ENCODE measurements at places on chromosomes 4 and X.
A peak's percentile ranks its signal among the peaks of the same experiment; 100 is the strongest.

DNA sequence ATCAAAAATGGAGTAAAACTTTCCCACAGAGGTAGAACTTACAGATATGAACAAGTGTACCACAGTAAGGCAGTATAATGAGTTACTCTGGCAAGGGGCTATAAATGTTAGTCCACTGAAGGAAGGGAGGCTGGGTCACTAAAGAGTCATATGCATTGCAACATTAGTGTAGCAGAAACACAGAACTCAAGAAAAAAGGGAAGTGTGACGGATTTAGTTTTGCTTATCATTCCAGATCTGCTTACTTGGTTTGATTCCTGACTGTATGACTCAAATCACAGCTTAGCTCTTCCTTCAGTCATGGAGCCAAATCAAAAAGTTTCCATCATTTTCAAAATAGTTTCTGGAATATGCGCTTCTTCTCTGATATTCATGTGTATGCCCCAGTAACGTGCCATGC, 148.7 kb downstream of the FSTL5 start:
- no peak for DNase-seq

GRCh38 chr4:84336964-84337705, 162.0 kb downstream of the NKX6-1 start:
- DNase-seq: no peak

- no peak for DNase-seq
These were observed 36.9 kb downstream of the GABRA4 start for GRCh38 chr4:46956451-46956850.

- DNase-seq: no peak
These were observed 14.5 kb downstream of the DOCK11 start for GRCh38 chrX:118510111-118510510.

- no peak for DNase-seq
These were observed 64.1 kb downstream of the NEUROG2 start for GRCh38 chr4:112451831-112452230.

DNA sequence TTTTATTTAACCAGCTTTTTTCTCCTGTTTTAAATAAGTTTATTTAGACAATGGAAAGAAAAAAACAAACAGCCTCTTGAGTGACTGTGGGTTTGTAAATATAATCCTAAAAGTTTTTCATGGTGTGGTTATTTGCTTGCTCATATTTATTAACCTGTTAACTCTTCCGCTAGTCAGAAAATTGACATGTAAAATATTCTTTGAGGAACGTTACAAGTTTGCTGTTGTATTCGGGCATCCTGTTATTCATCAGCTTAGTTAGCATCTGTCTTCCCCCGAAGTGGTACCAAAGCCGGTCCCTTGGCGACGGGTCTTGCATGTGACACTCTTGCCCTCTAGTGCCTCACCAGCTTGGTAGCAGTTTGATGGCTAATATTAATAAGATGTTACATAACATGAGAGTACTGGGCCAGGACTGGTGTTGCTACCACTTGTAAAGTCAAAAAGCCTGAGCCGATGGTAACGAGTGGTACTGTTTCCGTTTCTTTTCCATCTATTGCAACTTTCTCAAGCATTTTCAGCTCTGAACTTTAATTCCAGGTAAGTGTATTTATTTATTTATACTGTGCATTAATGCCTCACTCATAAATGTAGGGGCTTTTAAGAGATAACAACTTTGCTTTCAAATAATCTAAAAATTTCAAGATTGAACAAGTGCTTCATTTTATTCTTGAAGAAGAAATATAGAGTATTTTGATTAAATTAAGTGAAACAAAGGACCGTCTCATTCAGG, at the start of gene NDST3:
TSS of gene NDST3 (plus strand) at position 434 of the 733 bp plus-strand sequence. CDS start 19,425 bp downstream, outside the sequence.
- peak; percentile 68 for DNase-seq

- DNase-seq: no peak
These were observed 138.9 kb upstream of the ITM2A start for GRCh38 chrX:79506001-79506400.

GRCh38 chrX:43718081-43718480, 62.0 kb downstream of the MAOA start:
- no peak for DNase-seq

DNA sequence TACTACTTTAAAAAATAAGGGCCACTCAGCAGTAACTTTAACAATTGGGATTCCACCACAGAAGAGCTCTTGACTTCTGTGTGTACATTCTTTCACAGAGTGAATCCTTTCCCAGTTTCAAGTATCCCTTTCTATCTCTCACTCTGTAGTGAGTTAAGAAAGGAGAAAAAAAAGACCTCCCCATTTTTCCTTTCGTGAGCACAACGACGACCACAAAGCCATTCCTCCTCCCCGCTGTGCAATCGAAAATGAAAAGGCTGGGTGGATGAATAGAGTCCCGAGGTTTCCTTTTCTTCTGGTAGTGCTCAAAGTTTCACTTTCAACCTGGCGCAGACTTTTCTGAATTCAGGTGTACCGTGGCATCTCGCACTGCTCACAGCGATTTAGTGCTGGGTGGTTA, 58.0 kb downstream of the TAB3 start:
- no peak for DNase-seq

GRCh38 chrX:96763608-96764007, 79.0 kb downstream of the DIAPH2 start:
- no peak for DNase-seq

GRCh38 chr4:11149612-11150259, 279.0 kb downstream of the HS3ST1 start:
- no peak for DNase-seq

DNA sequence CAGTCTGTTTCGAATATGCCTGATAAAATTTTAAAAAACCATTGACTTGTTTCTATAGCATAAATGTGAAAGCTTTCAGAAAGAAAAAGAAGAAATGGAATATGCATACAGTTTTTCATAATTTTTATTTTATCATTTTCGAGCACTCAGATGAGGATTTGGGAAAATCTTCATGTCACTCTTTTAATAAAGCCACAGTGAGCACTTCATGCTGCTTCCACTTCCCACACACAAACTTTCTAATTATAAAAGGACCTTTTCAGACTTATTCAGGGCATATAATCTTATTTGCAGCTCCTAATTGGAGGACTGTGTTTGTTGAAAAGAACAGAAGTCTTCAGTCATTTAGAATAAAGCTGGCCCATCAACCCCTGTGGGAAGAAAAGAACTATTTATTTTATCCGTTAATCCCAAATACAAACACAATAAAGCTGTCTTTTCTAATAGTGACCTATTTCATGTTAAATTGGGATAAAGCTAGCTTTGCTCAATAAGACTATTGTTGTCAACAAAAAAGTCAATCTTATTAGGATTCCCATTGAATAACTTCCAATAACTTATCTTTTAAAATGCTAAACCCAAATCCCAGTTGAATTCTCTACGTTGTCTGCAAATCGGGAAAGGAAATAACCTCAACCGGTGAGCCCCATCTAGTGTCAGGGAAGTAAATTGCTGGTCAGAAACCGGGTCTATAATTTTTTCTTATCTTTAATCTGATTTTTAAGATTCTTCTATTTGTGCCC, 211.5 kb downstream of the PDGFRA start:
- no peak for DNase-seq

GRCh38 chrX:10108288-10108687, 48.5 kb upstream of the CLCN4 start:
- no peak for DNase-seq

GRCh38 chr4:39834269-39834668, 136.3 kb downstream of the UBE2K start:
- no peak for DNase-seq

GRCh38 chr4:95362906-95363558, 185.7 kb downstream of the UNC5C start:
- DNase-seq: no peak

DNA sequence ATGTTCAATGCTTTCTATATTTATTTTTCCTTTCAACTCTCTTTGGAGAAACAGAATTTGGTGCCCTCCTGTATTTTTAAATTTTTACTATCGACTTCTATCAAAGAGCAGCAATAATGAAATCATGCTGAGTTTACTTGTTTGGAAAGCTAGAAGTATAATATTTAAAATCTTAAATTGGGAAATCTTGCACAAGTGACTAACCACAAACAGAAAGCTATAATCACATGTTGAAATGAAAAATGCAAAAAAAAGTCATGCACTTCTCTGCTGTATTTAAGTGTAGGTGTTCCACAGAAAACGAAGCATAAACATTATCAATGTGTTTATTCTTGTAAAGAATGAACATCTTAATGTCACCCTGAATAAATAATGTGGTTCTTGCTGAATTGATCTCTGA, 306.1 kb downstream of the PCDH18 start:
- DNase-seq: no peak

DNA sequence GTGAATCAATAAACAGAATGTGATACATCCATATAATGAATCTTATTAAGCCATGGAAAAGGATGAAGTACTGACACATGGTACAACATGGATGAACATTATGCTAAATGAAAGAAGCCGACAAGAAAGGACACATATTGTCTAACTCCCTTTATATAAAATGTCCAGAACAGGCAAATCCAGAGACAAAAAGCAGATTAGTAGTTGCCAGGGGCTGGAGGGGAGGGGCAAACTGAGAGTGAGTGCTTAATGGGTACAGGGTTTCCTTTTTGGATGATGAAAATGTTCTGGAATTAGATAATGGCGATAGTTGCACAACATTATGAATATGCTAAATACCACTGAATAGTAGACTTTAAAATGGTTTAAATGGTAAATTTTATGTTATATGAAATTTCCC, 17.4 kb downstream of the ADGRG4 start:
- DNase-seq: no peak

- DNase-seq: no peak
These were observed 138.4 kb upstream of the ETNPPL start for GRCh38 chr4:108901291-108901690.

- no peak for DNase-seq
These were observed 9.7 kb upstream of the GUF1 start for GRCh38 chr4:44668526-44668925.

DNA sequence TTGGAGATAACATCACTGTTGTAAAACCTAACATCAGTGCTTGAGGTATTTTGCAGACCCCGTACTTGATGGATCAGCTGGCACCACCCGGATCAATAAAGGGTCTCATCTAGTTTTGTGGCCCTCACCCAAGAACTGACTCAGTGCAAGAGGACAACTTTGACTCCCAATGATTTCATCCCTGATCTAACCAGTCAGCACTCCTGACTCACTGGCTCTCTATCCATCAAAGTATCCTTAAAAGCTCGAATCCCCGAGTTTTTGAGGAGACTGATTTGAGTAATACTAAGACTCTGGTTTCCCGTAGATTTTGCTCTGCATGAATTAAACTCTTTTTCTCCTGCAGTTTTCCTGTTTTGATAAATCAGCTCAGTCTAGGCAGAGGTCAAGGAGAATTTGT, 2498.1 kb downstream of the PCDH7 start:
- no peak for DNase-seq

DNA sequence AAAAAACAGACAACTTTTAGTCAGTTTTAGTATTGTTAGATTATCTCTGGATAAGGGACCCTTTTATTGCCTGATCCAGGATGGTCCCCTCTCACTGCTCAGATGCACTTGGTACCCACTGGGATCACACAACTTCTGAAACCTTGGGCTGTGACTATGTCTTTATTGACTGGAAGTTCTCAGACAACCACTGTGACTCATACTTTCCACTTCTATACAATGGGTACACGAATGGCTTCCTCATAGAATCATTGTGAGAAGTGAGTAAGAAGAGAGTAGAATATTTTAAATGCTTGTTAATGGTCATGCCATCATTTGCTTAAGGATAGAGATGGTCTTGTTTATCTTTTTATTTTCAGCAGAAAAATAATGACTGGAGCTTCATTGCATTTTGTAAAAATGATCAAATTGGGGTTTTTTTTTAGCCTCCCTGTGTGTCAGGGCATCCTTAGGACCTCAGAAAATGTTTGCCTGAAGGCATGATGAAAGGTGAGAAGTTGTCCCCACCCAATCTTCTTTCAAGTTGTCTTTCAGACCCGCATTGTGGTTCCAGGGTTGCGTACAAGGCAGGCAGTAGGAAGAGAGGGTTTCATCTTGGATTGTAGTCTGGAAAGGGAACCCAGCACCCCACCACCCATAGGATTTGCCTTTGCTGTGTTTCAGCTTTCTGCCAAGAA, 115.1 kb downstream of the CPEB2 start:
- DNase-seq: no peak

DNA sequence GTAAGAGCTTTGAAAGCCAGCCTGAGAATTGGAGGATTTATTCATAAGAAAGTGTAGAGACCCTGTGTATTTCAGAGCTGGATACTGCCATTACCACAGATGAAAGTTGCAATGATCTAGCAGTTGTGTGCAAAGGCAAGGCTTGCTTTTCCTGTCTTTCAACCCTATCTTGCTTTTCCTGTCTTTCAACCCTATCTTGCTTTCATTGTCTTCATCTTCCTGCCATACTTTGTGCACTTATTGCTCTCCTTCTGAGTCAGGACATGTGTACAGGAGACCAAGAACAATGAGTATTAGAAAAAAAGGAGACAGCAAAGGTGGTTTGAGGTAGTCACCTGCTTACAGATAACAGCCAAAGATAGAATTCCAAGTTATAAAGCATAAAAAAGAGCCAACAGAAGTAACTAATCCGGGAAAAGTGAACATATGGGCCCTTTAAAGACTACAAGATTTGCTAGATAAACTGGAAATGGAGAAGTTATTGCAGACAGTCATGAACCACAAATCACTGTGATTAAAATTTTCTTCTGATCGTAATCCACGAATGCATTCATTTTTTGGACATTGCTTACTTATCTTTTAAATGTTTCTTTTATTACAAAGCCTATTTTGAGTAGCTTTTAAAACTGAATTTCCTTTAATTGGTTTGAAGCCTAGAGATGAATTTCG, 17.2 kb downstream of the C1QTNF7 start:
- DNase-seq: no peak

DNA sequence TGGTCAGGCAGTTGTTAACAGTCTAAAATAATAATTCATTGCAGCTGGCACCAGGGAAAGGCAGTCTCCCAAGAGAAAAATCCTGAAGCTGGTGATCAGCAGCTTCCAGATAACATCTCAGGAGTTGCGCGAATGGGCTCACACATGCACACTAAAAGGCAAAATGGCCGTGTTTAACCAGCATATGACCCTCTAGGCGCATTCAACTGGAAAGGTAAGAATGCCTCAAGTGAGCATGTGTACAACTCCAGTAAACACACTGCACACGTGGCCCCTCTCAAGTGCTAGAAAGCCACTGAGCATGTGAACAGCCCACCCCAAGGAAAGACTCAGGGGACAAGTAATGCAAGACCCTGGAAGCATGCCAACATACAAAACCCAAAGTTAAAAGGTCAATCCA, 33.1 kb downstream of the STPG2 start:
- no peak for DNase-seq

GRCh38 chrX:37883196-37883595, 35.8 kb upstream of the DYNLT3 start:
- no peak for DNase-seq

- no peak for DNase-seq
These were observed 7.3 kb upstream of the RAB9B start for GRCh38 chrX:103839404-103839803.

GRCh38 chrX:49203536-49203935, 3.5 kb upstream of the SYP start:
- DNase-seq: no peak

Data from right forelimb (tissue), 1 donor.